ENCODE measurements at places on chromosomes 4 and X.
A peak's percentile ranks its signal among the peaks of the same experiment; 100 is the strongest.

- no peak overlapping the region for H3K4me3 ChIP-seq
- no peak overlapping the region for H3K27ac ChIP-seq
- no peak for DNase-seq
Observed at GRCh38 chrX:32868524-32868895, 342.8 kb downstream of the DMD start.

GRCh38 chr4:139889264-139889663 lies 223.6 kb downstream of the MGST2 start:
- no peaks in the 10 kb centered on the region for H3K36me3 ChIP-seq
- no peak overlapping the region for H3K27ac ChIP-seq
- H3K27me3 ChIP-seq, result no peaks in the 10 kb centered on the region

DNA sequence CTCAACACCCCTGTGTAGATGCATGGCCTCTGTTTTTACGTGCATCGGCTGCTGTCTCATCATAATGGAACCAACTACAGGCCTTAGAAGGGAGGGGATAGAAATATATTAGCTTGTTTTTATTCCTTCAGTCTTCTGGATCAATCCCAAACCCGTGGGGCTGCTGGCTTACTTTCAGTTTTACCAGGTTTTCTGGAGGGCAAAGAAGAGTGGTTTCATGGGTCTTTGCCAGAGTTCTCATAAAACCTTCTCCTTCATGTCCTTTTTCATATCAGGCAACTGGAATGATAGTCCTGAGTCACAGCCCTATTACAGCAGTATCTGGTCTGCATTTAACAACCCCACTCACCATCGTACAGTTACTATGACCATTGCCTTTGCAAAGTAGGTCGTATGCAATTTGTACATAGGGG lies 34.6 kb downstream of the PPP2R2C start:
- no peak overlapping the region for H3K27ac ChIP-seq
- no peaks in the 10 kb centered on the region for H3K4me1 ChIP-seq
- no peaks in the 10 kb centered on the region for H3K36me3 ChIP-seq

GRCh38 chr4:99803566-99804101 lies 13.0 kb upstream of the DAPP1 start:
- H3K4me3 ChIP-seq, result no peak overlapping the region
- H3K4me1 ChIP-seq, result no peaks in the 10 kb centered on the region
- H3K36me3 ChIP-seq, result no peaks in the 10 kb centered on the region
- DNase-seq, result no peak
- H3K27me3 ChIP-seq, result no peaks in the 10 kb centered on the region

GRCh38 chr4:142473218-142473959 lies 372.7 kb downstream of the INPP4B start:
- H3K27me3 ChIP-seq, result no peaks in the 10 kb centered on the region
- peaks cover 16% of the 10 kb centered on the region for H3K36me3 ChIP-seq
- peak overlapping the region; percentile 74 for H3K4me3 ChIP-seq
- DNase-seq, result peak; percentile 77

Data from PC-9 (cell line).